ENCODE measurements at places on chromosomes 7 and 10. TPM values are rescaled to one million over a fixed set of nuclear protein-coding genes. Genes with fewer than 3 reads are reported as not detected.

- DNase-seq: no peak
Observed at GRCh38 chr10:79182781-79183467, 114.2 kb downstream of the ZMIZ1 start.

DNA sequence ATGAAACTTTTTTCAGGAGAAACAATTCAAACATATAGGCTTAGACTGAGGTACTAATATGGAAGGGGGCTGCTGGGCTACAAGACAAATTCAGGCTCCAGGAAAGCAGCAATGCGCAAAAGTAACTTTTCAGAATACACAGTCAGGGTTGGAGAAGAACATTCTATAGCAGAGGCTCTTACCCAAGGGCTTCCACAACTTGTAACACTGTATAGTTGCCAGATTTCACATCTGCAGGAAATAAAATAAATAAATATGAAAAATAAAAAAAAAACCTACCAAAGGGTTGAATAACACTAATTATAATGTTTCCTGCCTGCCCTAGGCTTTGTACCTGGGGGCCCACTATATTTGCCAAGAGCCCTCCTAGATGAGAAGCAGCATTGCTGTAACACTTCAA, 14.3 kb downstream of the MMS19 start:
- DNase-seq: no peak

- DNase-seq: no peak
Observed at GRCh38 chr7:24700521-24701260, 56.6 kb downstream of the GSDME start.

- DNase-seq: no peak
Observed at GRCh38 chr10:97611473-97611872, 21.8 kb downstream of the MORN4 start.

- no peak for DNase-seq
Observed at GRCh38 chr10:70715853-70716795, 43.8 kb downstream of the ADAMTS14 start.

Gene CYP3A5
- 0.27 TPM for total RNA-seq
